ENCODE measurements at places on chromosomes 5 and 9. TPM values are rescaled to one million over a fixed set of nuclear protein-coding genes. Genes with fewer than 3 reads are reported as not detected.

DNA sequence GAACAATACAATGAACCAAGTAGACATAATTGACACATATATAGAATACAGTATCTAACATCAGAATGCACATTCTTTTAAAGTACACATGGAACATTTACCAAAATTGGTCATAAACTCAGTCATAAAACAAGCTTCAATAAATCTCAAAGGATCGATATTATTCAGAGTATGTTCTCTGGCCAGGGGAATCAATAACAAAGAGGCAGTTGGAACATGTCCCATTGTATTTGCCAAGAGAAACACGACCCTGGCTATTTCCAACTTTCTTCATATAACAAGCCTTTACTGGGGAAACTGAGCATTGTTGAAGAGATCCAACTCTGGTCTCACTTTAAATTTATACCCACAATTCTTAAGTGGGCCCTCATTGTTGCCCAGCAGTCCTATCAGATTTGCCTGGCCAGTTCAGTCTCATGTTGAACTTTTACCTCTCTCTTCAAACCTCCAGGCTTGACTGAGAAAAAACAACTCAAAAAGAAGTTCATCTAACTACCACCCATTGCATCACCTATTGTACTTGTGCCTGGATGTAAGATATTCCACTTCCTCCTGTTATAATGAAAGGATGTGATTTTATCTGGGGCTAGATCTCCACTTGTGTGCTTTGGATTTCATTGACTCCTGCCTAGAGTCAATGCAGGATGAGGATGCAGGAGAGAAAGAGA is 162.5 kb downstream of the HSPA4 start:
- H3K27me3 ChIP-seq = peaks cover 4% of the 10 kb centered on the region
- H3K4me3 ChIP-seq = no peak overlapping the region
- no peak overlapping the region for H3K27ac ChIP-seq

ROPN1L gene
- total RNA-seq = 1.4 TPM

LECT2 gene
- total RNA-seq = not detected

- H3K36me3 ChIP-seq = no peaks in the 10 kb centered on the region
- no peak overlapping the region for H3K27ac ChIP-seq
- H3K4me1 ChIP-seq = no peaks in the 10 kb centered on the region
- H3K4me3 ChIP-seq = no peak overlapping the region
- DNase-seq = no peak
- H3K27me3 ChIP-seq = peaks cover 4% of the 10 kb centered on the region
These were observed 161.9 kb upstream of the GAS1 start for GRCh38 chr9:87109231-87109631.

GRCh38 chr9:77731008-77731698 is 83.0 kb upstream of the GNA14 start:
- H3K27me3 ChIP-seq = no peaks in the 10 kb centered on the region
- H3K36me3 ChIP-seq = peaks cover 29% of the 10 kb centered on the region
- H3K27ac ChIP-seq = no peak overlapping the region
- no peak for DNase-seq

DNA sequence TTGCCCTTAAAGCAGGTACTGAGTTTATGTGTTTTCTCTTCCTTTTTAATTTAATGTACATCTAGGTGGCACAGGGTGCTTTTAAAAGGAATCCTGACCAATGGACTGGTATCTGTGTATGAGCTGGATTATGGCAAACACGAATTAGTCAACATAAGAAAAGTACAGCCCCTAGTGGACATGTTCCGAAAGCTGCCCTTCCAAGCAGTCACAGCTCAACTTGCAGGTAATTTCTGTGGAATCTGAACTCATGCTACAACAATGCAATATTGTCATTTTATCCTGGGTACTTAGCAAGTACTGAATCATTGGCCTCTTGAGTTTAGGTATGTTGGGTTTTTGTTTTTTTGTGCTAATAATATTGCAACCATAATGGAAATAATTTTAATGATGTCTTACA is 14.4 kb upstream of the TMOD1 start:
- no peak overlapping the region for H3K27ac ChIP-seq
- no peak for DNase-seq
- H3K36me3 ChIP-seq = peaks cover 57% of the 10 kb centered on the region
- no peaks in the 10 kb centered on the region for H3K27me3 ChIP-seq
- peaks cover 2% of the 10 kb centered on the region for H3K4me1 ChIP-seq

DNA sequence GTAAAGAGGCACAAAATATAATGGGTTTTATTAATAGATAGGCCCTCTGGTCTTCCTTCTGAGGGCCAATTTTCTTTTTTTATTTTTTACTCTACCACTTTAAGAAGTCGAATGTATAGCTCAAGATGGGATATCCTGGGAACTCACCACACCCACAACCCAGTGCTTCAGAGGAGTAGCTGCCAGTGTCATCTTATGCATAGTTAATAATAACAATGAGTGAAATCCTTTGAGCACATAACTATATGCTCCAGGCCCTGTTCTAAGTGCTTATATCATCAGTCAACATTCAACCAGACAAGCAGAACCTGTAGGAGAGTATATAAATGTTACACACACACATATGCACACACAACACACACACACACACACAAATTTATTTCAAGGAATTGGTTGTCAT is 150.3 kb upstream of the ACTBL2 start:
- H3K4me3 ChIP-seq = no peak overlapping the region
- no peaks in the 10 kb centered on the region for H3K4me1 ChIP-seq
- no peak for DNase-seq
- H3K27ac ChIP-seq = no peak overlapping the region

- peak overlapping the region; percentile 95 for H3K4me3 ChIP-seq
- H3K27me3 ChIP-seq = no peaks in the 10 kb centered on the region
- peaks cover 18% of the 10 kb centered on the region for H3K36me3 ChIP-seq
- peaks cover 65% of the 10 kb centered on the region for H3K4me1 ChIP-seq
- H3K27ac ChIP-seq = peak overlapping the region; percentile 98
These were observed 26.3 kb upstream of the PTGER4 start for GRCh38 chr5:40653221-40654022.

DNA sequence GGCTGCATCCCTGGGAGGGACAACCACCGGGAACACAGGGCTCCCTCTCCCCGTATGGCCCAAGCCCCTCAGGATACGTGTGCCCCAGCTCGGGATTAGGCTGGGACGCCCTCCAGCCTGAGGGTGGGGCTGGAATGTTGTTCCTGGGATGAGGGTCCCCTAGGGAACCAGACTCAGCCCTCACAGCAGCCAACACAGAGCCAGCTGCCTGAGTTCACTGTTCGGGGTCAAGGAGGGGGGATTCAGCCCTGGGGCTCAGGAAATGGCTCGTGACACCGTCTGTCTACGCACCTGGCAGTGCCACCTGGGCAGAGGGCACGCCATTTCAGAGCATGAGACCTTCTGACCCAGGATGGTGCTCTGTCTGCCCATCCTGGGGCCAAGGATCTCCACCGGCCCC is 8.9 kb downstream of the RNF44 start:
- H3K27ac ChIP-seq = peak overlapping the region; percentile 76
- DNase-seq = no peak
- peaks cover 19% of the 10 kb centered on the region for H3K36me3 ChIP-seq
- peak overlapping the region; percentile 40 for H3K4me3 ChIP-seq

GPX8 gene
- total RNA-seq = not detected

DOCK8 gene
- 319 TPM for total RNA-seq

DNA sequence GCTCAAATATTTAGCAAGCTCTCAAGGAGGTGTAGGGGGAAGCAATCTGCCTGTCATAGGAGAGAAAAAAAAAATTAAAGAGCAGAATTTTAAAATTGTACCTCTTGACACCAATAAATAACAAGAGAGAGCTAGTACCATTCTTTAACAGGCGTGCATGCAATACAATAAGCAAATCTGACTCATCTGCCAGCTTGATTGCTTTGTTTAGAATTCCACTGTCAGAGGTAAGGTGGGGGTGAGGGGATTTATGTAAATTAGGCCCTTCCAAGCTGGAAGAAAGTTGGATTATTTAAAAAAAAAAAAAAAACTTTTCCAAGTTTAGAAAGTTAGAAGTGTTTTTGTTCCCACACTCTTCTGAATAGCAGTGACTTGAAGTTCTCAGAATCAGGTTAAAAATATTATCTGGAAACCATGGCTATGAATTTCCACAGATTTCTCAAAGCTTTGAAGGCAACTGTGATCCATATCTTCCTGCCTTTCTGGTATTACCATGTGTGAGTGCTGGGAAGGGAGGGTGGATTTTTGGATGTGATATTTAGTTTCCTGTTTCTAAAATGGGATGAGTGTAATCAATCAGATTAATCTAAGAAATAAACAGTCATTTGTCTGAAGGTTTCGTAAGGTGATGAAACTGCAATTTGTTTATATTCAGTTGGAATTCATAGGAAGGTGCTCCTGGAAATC is 477.5 kb downstream of the TLE4 start:
- no peak overlapping the region for H3K4me3 ChIP-seq
- no peaks in the 10 kb centered on the region for H3K27me3 ChIP-seq

DMRT3 gene
- not detected for total RNA-seq

GRCh38 chr5:28104080-28104479 is 1065.7 kb upstream of the CDH9 start:
- H3K27ac ChIP-seq = no peak overlapping the region
- no peak for DNase-seq
- H3K27me3 ChIP-seq = no peaks in the 10 kb centered on the region
- no peaks in the 10 kb centered on the region for H3K36me3 ChIP-seq
- no peaks in the 10 kb centered on the region for H3K4me1 ChIP-seq

PAEP gene
- not detected for total RNA-seq

DNA sequence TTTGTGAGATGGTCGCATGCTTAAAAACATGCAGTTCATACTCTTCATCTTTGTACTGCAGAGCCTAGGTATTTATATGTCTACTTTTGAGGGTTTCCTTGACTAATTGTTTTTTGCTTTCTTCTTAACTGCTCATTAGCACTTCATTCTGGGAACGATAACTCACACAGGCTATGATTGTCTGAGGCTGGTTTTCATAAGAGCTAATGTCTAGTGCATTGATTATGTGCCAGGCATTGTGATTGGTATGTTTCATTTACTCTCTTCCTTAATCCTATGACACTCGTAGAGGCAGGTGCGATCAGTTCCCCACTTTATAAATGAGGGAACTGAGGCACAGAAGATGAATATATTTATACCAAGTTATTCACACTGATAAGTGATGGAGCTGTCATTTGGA is 93.6 kb downstream of the INSYN2B start:
- no peak overlapping the region for H3K4me3 ChIP-seq
- H3K4me1 ChIP-seq = no peaks in the 10 kb centered on the region
- no peak for DNase-seq
- no peak overlapping the region for H3K27ac ChIP-seq
- H3K36me3 ChIP-seq = peaks cover 8% of the 10 kb centered on the region

GRCh38 chr9:79264511-79265355 is 307.0 kb upstream of the TLE4 start:
- H3K4me3 ChIP-seq = no peak overlapping the region
- H3K4me1 ChIP-seq = no peaks in the 10 kb centered on the region
- H3K36me3 ChIP-seq = no peaks in the 10 kb centered on the region
- H3K27me3 ChIP-seq = peaks cover 11% of the 10 kb centered on the region
- H3K27ac ChIP-seq = no peak overlapping the region
- no peak for DNase-seq

- no peaks in the 10 kb centered on the region for H3K4me1 ChIP-seq
- H3K27ac ChIP-seq = no peak overlapping the region
- H3K27me3 ChIP-seq = no peaks in the 10 kb centered on the region
- DNase-seq = no peak
These were observed 591.8 kb upstream of the CLINT1 start for GRCh38 chr5:158450751-158451171.

STKLD1 gene
- 0.17 TPM for total RNA-seq

DNA sequence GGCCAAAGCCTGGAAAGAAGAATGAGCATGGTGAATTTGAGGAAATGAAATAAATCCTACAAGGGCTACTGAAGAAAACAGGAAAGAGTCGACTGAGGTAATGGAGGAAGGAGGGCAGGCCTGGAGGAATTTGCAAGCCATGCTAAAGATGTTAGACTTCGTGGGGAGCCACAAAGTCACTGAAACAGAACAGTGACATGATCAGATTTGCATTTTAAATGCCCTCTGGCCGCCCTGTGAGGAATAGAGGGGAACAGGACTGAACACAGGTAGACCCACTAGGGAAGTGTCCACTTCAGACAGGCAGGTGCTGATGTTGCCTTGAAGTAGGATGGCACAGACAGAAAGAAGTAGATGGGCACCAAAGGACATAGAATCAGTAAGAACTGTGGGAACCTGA is 42.8 kb upstream of the RLN1 start:
- peaks cover 6% of the 10 kb centered on the region for H3K4me1 ChIP-seq
- no peak for DNase-seq
- no peak overlapping the region for H3K4me3 ChIP-seq
- peaks cover 23% of the 10 kb centered on the region for H3K36me3 ChIP-seq
- no peaks in the 10 kb centered on the region for H3K27me3 ChIP-seq

DNA sequence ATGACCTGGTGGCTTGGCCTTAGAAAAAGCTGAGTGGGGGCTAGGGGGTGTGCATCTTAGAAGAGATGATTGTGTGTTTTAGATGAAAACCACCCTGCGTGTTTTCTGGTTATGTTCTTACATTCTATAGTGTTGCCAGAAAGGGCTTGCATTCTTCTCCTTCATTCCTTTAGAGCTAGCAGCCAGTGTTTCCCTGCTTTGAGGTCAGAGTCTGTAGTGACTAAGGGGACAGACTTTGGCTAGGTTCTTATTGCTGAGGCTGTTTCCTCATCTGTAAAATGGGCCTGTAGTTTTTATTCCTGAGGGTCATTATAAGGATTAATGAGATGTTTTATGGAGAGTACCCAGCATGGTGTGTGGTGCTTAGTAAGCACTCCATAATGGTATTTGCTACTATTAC is 6.4 kb downstream of the MAST4 start:
- peaks cover 12% of the 10 kb centered on the region for H3K4me1 ChIP-seq
- no peak overlapping the region for H3K4me3 ChIP-seq
- H3K27ac ChIP-seq = no peak overlapping the region
- DNase-seq = no peak
- peaks cover 47% of the 10 kb centered on the region for H3K27me3 ChIP-seq

BAAT gene
- total RNA-seq = not detected

GRCh38 chr9:77011973-77012821 is 7.3 kb upstream of the FOXB2 start:
- no peak overlapping the region for H3K27ac ChIP-seq
- H3K27me3 ChIP-seq = peaks cover 78% of the 10 kb centered on the region
- peak; percentile 74 for DNase-seq
- H3K4me3 ChIP-seq = no peak overlapping the region

GRCh38 chr5:109844695-109845094 is 155.0 kb downstream of the MAN2A1 start:
- no peak overlapping the region for H3K4me3 ChIP-seq
- no peak overlapping the region for H3K27ac ChIP-seq
- peaks cover 17% of the 10 kb centered on the region for H3K4me1 ChIP-seq
- peaks cover 73% of the 10 kb centered on the region for H3K36me3 ChIP-seq
- no peak for DNase-seq

GRCh38 chr9:26744191-26744965 is 148.2 kb downstream of the CAAP1 start:
- H3K27ac ChIP-seq = no peak overlapping the region
- DNase-seq = no peak
- no peaks in the 10 kb centered on the region for H3K36me3 ChIP-seq
- no peak overlapping the region for H3K4me3 ChIP-seq
- no peaks in the 10 kb centered on the region for H3K4me1 ChIP-seq

ARL14EPL gene
- total RNA-seq = not detected

DNA sequence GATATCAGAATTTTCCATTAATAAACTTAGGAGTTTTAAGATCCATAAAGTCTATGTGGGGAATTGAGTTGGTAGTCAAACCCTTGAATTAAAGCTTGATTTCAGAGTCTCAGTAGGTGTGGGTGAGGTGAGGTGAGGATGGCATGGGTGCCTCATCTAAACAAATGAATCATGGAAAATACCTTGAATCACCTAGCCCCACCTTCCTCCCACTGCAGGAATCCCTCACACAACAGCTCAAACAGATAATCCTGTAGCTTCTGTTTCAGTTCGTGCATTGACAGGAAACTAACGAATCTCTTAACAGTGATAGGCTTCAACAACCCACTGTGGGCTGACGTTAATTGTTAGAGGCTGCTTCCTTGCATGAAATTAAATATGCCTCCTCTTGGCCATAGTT is 185.0 kb downstream of the SREK1 start:
- H3K4me1 ChIP-seq = no peaks in the 10 kb centered on the region
- no peak overlapping the region for H3K4me3 ChIP-seq
- no peak overlapping the region for H3K27ac ChIP-seq
- peaks cover 3% of the 10 kb centered on the region for H3K36me3 ChIP-seq
- no peak for DNase-seq

All from activated naive CD8-positive, alpha-beta T cell treated with anti-CD3 and anti-CD28 coated beads, Interleukin-2, amount 10 ng/mL, durations not matched to agents 7 days and 5 days (primary cell).